GM20000 (cell line): ENCODE measurements at places on chromosomes 6 and 20.

GRCh38 chr20:53050338-53050737, 78.2 kb downstream of the TSHZ2 start:
- DNase-seq = no peak

DNA sequence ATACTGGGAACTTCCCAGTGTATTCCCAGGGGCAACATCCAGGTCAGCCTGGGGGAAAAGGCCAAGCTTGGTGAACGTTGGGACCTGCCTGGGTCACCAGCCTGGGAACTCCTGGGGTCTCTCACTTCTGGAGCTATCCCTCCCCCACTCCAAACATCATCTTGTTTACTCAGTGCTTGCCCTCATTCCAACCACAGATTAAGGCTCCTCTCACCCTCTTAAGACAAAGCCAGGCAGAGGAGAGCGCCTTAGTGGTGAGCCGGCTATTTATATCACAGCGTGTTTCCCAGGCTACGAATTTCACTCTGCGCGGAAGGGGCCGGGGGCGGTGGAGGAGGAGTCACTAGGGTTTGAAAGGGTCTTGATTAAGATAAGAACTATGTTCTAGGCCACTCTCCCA, 12.1 kb downstream of the PRPH2 start:
- no peak for DNase-seq

DNA sequence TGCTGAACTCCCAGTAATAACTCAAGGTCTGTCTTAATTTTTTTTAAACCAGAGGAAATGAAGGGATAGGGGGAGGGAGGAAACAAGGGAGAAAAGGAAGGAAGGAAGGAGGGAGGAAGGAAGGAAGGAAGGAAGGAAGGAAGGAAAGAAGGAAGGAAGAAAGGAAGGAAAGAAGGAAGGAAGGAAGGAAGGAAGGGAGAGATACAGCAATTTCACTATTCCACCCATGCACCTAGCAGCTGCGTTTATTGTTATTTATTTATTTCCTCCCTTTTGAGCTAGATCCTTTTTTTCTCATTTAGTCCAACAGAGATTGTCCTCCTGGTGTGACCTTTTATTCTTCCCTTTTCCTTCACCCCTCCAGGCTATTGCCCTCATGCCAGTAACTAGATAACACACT, 97.6 kb downstream of the PKHD1 start:
- DNase-seq = no peak

GRCh38 chr6:44542401-44543116, 155.1 kb downstream of the CDC5L start:
- no peak for DNase-seq

GRCh38 chr20:22795871-22796270, 211.5 kb upstream of the FOXA2 start:
- DNase-seq = no peak

DNA sequence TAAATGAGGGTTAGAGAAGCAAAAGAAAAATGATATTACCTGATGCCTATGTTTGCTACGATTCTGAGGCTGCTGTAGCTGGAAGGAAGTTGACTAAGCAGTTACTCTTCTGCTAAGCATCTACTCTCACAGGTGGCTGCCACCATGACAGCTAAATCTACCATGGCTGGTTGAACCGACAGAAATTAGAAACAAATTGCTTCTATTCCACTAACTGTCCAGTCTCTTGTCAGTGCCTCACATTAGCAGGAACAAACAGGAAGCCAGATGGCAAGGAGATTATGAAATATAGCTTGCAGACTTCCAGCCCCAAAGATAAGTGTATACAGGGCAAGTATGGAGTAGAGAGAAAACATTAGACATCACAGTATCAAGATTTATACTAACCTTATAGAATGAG, 59.4 kb upstream of the TMEM200A start:
- DNase-seq = no peak

DNA sequence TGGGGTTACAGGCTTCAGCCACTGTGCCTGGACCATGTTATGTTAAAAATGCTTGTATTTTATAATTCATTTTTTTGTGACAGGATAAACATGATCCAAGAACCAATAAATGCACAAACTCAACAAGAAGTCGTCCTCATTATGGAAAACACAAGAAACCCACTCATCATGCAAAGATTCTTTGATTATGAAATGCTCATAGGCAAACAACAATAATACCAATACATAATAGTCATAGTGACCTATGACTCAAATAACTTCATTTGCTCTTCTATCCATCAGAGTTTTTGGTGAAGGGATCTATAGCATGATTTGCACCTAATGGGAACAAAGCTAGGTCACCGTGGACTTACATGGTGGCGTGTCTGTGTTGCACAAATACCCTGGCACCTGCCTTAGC, 217.1 kb upstream of the THEMIS start:
- no peak for DNase-seq

DNA sequence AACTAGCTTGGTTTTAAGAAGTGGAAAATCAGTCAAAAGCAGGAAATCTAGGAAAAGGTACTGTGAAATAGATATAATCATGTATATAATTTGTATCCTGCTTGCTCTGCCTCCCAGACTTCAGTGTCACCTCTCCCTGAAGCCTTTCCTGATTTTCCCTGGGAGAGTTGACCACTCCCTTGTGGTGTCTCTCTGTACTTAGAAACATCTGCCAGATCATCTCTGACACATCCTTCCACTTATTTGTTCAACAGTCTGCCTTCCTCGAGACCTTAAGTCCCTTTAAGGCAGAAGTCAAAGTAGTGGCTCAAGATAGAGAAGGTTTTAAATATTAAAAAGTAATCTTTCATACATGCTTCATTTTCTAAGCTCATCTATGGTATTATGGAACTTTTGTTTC, 236.5 kb downstream of the CDKAL1 start:
- no peak for DNase-seq

- DNase-seq = no peak
Measured at GRCh38 chr6:25446830-25447569, 167.8 kb downstream of the CARMIL1 start.

DNA sequence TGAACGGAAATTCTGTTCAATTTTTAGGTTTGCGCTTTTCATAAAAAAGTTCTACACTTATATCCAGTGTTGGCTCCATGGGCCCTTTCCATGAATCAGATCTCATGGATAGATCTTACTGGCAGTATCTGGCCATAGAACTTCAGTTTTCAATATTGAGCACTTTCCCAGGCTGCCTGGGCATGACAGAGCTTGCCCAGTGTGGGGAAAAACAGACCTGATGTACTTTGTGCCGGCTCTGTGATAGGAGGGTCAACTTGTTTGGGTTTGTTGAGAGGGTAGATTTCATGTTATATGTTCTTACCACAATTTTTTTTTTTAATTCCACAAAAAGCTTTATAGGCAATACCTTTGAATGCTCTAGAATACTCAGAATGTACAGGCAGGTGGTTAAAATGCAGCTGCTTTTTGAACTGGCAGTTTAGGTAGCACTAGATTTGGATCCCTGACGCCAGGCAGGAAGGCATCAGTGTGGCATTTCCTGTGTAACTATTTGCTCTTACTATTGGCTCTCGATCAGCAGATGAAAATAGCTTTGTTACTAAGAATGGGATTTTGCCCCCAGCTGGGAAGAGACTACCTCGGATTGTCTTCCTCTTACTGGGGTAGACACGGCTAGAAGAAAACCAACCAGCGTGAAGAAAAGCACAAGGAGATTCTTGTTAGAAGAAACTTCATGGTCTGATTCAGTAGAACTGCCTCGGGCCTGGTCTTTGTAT, 404.9 kb upstream of the SOX4 start:
- DNase-seq = no peak

GRCh38 chr6:156863504-156863903, 86.3 kb downstream of the ARID1B start:
- no peak for DNase-seq

- DNase-seq = peak; percentile 81
Measured at GRCh38 chr20:46562373-46563169, 12.1 kb upstream of the OCSTAMP start.

DNA sequence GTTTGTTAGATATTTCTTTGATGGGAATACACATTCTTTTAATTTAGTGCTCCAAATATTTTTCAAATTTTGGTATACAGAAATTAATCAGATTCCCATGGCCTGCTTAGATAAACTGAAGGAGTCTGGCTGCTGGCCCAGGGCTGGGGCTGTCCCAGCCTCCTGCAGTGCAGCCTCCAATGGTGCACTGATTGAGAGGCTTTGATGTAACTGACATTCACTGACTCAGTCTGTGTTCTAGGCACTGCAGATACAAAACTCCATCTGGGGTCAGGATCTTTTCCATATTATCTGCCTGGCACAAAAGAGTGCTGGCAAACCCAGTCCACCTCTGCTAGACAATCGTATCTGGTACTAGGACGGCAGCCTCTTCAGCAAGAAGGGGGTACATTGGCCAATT, 64.8 kb downstream of the GRIK2 start:
- no peak for DNase-seq

- DNase-seq = no peak
Measured at GRCh38 chr6:87907521-87907920, 140.1 kb upstream of the SPACA1 start.
